ENCODE measurements at places on chromosomes 7 and 10. TPM values are rescaled to one million over a fixed set of nuclear protein-coding genes. Genes with fewer than 3 reads are reported as not detected.
A peak's percentile ranks its signal among the peaks of the same experiment; 100 is the strongest.

The NUTM2D gene
- total RNA-seq: 5.4 TPM

The SEMA3C gene
- total RNA-seq: 9.4 TPM

The STEAP1 gene
- 0.46 TPM for total RNA-seq

The NPFFR1 gene
- total RNA-seq: 0.05 TPM

GRCh38 chr7:130733931-130734814, at the start of gene KLF14:
TSS of gene KLF14 (minus strand) at chr7:130734207. CDS start at chr7:130734033, 174 bp downstream.
- H3K4me3 ChIP-seq: peak within 1 kb of the TSS; percentile 38
- no peak within 1 kb of the TSS for H3K27ac ChIP-seq
- no peaks in the 10 kb centered on the region for H3K36me3 ChIP-seq
- peaks cover 26% of the 10 kb centered on the region for H3K27me3 ChIP-seq
- peaks cover 4% of the 10 kb centered on the region for H3K4me1 ChIP-seq
- DNase-seq: peak; percentile 27

- no peaks in the 10 kb centered on the region for H3K4me1 ChIP-seq
- H3K36me3 ChIP-seq: no peaks in the 10 kb centered on the region
- H3K4me3 ChIP-seq: no peak overlapping the region
Measured at GRCh38 chr10:84114088-84114667, 25.1 kb upstream of the GHITM start.

GRCh38 chr7:141288626-141289025, 214.8 kb downstream of the TMEM178B start:
- no peak for DNase-seq
- H3K27ac ChIP-seq: no peak overlapping the region
- no peaks in the 10 kb centered on the region for H3K27me3 ChIP-seq
- H3K4me1 ChIP-seq: no peaks in the 10 kb centered on the region
- no peaks in the 10 kb centered on the region for H3K36me3 ChIP-seq

DNA sequence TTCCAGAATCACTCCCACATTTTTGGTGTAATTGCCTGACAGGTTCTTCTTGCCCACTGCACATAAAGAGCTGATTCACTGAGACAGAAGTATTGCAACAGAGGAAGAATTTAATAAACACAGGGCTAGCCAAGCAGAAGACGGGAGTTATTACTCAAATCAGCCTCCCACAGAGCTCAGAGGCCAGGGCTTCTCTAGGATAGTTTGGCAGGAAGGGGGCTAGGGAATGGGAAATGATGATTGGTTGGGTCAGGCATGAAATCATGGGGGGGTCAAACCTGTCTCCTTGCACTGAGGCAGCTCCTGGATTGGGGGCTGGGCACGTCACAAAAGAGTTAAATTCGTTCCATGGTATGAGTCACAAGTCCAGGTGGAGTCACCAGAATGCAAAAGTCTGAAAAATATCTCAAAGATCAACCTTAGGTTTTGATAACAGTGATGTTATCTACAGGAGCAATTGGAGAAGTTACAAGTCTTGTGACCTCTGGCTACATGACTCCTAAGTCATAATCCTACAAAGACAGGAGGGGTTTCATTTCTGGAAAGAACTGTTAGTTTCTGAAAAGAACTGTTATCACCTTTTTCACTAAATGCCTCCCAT, 30.2 kb upstream of the ERCC6 start:
- H3K27me3 ChIP-seq: no peaks in the 10 kb centered on the region
- DNase-seq: no peak
- H3K4me1 ChIP-seq: no peaks in the 10 kb centered on the region
- no peak overlapping the region for H3K27ac ChIP-seq

- DNase-seq: no peak
- H3K36me3 ChIP-seq: no peaks in the 10 kb centered on the region
- H3K4me3 ChIP-seq: no peak overlapping the region
- H3K27me3 ChIP-seq: no peaks in the 10 kb centered on the region
- H3K4me1 ChIP-seq: no peaks in the 10 kb centered on the region
Measured at GRCh38 chr10:106999118-106999707, 165.3 kb downstream of the SORCS1 start.

GRCh38 chr7:13161125-13161524, 473.7 kb downstream of the ARL4A start:
- DNase-seq: no peak
- no peaks in the 10 kb centered on the region for H3K36me3 ChIP-seq
- no peaks in the 10 kb centered on the region for H3K4me1 ChIP-seq
- peaks cover under 1% of the 10 kb centered on the region for H3K27me3 ChIP-seq

GRCh38 chr7:95330204-95330960, 6.0 kb upstream of the PON1 start:
- DNase-seq: no peak
- H3K36me3 ChIP-seq: no peaks in the 10 kb centered on the region
- peaks cover 4% of the 10 kb centered on the region for H3K4me1 ChIP-seq
- H3K4me3 ChIP-seq: peak overlapping the region; percentile 52
- no peaks in the 10 kb centered on the region for H3K27me3 ChIP-seq

- no peak overlapping the region for H3K4me3 ChIP-seq
- DNase-seq: no peak
- peaks cover 73% of the 10 kb centered on the region for H3K36me3 ChIP-seq
- no peak overlapping the region for H3K27ac ChIP-seq
Measured at GRCh38 chr10:878333-878759, 53.2 kb downstream of the LARP4B start.

DNA sequence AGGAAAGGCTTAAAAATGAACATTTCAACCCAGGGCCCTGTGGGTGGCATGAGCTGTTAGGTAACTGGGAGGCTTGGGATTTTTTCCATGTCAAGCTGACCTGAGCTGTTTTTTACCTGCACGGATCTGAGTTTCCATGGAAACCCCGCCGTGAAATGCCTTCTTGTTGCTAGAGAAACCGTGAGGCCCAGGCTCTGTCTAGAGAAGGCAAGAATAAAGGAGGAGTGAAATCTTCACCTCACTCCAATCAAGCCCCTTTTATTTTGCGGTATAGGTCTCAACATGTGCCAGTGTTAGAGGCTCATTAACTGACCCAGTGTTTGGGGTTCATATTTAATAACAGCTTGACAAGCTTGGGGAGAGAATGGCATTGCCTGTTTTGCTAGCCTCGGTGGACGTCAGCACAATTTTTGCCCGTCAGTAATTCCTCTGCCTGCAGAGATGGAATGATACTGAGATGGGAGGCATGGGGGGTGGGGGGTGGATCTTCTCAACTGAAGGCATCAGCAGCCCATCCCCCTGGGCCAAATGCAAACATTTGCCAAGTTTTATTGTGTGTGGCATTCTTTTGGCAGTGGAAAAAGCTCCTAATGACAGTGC, 48.9 kb upstream of the PDCD4 start:
- H3K36me3 ChIP-seq: no peaks in the 10 kb centered on the region
- H3K4me3 ChIP-seq: no peak overlapping the region
- no peaks in the 10 kb centered on the region for H3K4me1 ChIP-seq
- H3K27me3 ChIP-seq: no peaks in the 10 kb centered on the region
- DNase-seq: no peak
- H3K27ac ChIP-seq: no peak overlapping the region

- no peak for DNase-seq
- H3K27ac ChIP-seq: no peak overlapping the region
- no peaks in the 10 kb centered on the region for H3K27me3 ChIP-seq
- H3K4me3 ChIP-seq: no peak overlapping the region
- peaks cover 46% of the 10 kb centered on the region for H3K36me3 ChIP-seq
- H3K4me1 ChIP-seq: no peaks in the 10 kb centered on the region
Measured at GRCh38 chr10:844552-844951, 87.0 kb downstream of the LARP4B start.

DNA sequence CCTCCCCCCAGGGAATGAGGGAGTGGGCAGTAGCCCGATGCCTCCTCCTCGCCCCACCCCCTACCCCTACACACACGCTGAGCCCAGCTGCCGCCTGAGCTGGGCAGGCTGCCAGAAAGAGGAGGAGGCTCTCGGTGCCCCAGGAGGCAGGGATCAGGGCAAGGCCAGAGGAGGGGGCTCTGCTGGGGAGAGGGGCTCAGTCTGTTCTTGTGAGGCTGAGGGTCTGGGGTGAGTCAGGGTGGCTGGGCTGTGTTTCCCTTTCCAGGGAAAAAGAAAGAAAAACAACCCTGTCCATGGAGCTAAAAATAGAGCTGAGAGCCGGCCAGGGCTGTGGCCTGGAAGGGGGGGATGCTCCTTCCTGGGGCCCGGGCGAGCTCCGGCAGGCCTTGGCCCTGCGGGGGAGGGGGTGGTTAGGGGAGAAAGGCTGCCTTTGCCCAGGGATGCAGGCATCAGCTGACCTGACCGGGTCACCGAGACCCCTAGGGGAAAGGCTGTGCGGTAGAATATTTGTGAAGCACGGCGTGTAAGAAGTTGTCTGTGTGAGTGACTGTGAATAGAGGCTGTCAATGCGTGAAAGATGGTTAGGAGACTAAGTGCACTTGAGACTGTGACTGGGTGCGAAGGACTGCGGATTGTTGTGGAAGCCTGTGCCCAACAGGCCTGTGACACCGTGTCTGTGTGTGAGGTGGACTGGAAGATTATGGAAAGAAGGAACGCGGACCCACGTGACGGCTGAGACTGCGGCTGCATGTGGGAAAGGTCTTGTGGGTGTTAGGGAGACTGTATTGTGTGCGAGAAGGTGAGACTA, 1.2 kb upstream of the LZTS2 start:
- peak overlapping the region; percentile 99 for H3K27ac ChIP-seq
- H3K4me3 ChIP-seq: peak overlapping the region; percentile 87
- H3K36me3 ChIP-seq: no peaks in the 10 kb centered on the region
- peaks cover 22% of the 10 kb centered on the region for H3K4me1 ChIP-seq

DNA sequence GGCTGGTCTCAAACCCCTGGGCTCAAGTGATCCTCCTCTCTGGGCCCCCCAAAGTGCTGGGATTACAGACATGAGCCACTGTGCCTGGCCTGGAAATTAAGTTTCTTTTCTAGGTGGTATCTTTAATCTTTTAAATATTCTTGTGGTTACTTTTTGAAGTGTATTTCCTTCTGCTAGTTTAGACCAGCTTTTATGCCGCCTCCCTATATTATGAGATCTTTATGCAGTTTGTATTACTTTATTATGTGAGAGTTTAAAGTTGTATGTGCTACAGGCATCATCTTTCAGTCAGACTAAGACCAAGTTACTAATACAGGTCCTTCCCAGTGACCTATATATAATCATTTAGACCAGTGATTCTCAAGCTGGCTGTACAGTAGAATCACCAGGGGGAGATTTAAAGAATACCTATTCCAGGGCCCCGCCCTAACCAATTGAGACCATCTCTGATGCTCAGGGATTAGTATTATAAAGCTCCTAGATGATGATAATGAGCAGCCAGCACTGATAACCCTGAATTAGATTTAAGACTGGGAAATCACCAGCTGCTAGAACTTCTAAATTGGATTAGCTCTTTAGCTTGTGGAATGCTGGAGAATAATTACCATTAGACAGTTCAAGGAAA, 11.3 kb downstream of the INPP5F start:
- no peak overlapping the region for H3K27ac ChIP-seq
- H3K27me3 ChIP-seq: no peaks in the 10 kb centered on the region
- H3K36me3 ChIP-seq: no peaks in the 10 kb centered on the region

DNA sequence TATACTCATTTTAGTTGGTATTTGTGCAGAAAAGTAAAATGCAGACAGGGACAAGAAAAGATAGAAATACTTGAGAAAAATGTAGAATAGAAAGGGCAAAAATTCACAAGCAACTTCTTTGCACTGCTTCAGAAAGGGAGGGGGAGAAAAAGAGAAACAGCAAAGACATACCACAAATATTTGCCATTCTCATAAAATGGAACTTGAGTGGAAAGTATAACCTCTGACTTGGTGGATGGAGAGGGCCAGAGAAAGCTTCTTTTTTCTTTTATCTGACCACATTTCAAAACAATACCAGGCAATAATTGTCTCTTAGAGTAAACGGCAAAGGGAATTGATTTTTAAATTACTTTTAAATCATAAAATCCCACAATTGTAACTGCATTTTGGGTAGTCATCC, 35.8 kb upstream of the TRUB1 start:
- no peak for DNase-seq
- no peaks in the 10 kb centered on the region for H3K36me3 ChIP-seq
- no peak overlapping the region for H3K4me3 ChIP-seq
- no peaks in the 10 kb centered on the region for H3K4me1 ChIP-seq
- H3K27me3 ChIP-seq: no peaks in the 10 kb centered on the region
- H3K27ac ChIP-seq: no peak overlapping the region

- no peak overlapping the region for H3K27ac ChIP-seq
- no peaks in the 10 kb centered on the region for H3K27me3 ChIP-seq
- H3K4me3 ChIP-seq: no peak overlapping the region
- no peak for DNase-seq
- no peaks in the 10 kb centered on the region for H3K4me1 ChIP-seq
Measured at GRCh38 chr10:17548770-17549169, 68.4 kb downstream of the HACD1 start.

DNA sequence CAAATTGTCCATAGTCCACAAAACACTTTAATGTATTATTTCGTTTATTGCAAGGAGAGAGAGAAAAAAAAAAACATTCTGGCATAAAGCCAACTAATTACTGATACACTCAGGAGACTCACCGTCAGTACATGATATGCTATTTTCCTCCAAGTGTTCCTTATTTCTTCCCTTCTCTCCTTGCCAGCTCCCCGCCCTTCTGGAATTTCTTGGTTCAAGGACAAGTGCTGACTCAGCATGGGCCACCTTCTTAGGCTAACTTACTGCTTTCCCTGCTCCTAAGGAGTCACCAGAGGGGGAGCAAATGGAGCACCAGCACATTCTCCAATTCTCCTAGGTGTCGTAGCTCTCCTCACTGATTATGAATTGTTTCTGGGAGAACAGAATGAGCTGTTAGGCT, 133.8 kb upstream of the HDAC9 start:
- H3K36me3 ChIP-seq: no peaks in the 10 kb centered on the region
- H3K27me3 ChIP-seq: no peaks in the 10 kb centered on the region
- no peak overlapping the region for H3K4me3 ChIP-seq
- DNase-seq: no peak

DNA sequence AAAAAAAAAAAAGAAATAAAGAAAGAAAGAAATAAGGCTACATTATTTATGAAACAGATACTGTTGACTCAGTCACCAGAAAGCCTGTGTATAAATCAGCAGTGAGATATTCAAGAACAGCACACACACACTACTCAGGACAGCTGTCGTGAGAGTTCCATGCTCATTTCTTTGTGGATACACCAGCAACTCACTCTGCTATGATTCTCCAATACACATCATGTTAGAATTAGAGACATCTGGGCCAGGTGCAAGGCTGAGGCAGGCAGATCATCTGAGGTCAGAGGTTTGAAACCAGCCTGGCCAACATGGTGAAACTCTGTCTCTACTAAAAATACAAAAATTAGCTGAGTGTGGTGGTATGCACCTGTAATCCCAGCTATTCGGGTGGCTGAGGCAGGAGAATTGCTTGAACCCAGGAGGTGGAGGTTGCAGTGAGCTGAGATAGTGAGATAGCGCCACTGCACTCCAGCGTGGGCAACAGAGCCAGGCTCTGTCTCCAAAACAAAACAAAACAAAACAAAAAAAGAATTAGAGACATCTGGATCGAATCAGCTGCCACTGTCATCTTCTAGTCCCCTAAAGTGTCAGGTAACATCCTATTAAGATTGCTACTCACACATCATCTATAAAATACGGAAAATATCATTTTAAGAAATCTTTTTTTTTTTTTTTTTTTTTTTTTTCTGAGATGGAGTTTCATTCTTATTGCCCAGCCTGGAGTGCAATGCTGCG, 11.2 kb upstream of the NUPR2 start:
- H3K36me3 ChIP-seq: no peaks in the 10 kb centered on the region
- no peaks in the 10 kb centered on the region for H3K27me3 ChIP-seq
- no peak for DNase-seq
- H3K4me1 ChIP-seq: no peaks in the 10 kb centered on the region
